CD4-positive, alpha-beta T cell treated with Interleukin-21 for 1 hour (primary cell): ENCODE measurements at places on chromosomes 2 and 18.
A peak's percentile ranks its signal among the peaks of the same experiment; 100 is the strongest.

DNA sequence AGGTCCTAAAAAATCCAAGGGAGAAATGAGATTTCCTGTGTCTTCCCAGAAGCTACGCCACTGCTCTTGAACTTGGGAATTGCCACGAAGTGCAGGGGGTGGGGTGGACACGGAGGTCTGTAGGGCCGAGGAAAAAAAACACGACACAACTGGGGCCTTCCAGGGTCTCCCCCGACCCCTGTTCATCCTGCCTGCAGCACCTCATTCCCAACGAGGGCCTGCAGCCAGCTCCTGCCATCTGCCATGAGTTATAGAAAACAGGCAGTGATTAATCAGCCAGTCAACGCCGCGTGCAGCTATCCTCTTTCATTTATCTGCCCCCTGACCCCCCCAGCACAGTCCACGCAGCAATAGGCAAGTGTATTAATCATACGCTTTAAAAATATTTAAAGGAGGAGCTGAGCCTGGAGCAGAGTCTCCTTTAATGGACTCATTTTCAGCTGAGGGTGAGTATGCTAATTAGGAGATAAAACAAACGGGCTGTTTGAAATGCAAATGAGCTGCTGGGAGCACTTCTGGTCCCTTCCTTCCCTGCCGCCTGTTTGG is 209.9 kb downstream of the TFCP2L1 start:
- DNase-seq: no peak

- no peak for DNase-seq
Measured at GRCh38 chr2:218713922-218714321, 3.3 kb downstream of the TTLL4 start.

GRCh38 chr2:72583376-72583775 is 242.5 kb downstream of the EXOC6B start:
- DNase-seq: no peak

- no peak for DNase-seq
Measured at GRCh38 chr2:61769093-61769675, 84.7 kb downstream of the FAM161A start.

DNA sequence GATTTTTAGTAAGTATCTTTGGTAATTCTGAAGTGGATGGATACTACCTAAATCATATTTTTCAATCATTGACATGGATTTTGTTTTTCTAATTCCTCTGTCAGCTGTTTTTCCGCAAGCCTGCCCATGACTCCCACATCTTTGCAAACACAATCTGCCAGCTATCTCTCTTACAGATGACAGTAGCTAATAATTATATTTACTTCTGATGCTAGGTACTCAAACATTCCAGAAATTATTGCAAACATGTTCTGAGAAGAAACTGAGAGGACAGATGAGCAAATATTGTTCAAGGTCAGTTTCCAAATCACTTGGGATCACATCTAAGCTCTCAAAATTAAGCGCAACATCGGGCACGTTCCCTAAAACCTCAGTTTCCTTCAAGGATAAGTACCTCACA is 270.0 kb upstream of the CDH19 start:
- DNase-seq: no peak

- DNase-seq: no peak
Measured at GRCh38 chr2:86556508-86556907, 6.7 kb downstream of the CHMP3 start.

GRCh38 chr2:7905756-7906155 is 776.1 kb upstream of the ID2 start:
- DNase-seq: no peak

DNA sequence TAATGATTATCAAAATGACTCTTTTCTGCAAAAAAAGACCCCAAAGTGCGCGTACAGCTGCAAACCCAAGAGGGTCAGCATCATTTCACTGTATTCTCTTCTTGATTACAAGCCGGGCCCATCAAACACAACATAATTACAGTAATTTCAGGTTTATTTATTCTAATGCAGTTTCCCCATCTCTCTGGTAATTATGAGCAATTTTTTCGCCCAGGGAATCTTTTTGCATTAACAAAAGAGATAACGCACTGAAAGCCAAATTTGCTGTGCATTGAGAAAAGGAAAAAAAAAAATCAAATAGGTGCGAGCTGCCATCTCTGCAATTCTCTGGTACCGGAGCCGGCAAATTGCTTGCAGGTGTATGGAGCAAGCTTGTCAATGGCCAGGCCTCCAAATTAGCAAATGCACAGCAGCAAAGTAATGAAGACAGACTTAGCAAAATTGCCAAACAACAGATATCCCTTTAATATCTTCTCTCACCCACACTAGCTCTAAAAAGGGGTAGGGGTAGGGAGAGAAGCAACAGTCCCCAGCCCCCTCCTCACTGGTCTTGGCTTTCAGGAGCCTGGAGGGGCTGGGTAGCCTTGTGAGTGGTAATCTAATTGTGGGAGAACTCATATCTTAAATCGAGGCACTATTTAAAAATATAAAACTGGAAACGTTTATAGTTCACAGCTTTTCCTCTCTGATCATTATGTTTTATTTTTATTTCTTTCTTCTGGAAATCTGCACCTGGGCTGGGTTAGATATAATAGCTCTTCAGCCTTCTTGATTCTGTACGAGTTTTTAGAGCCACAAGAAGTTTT is 6.7 kb downstream of the DLX1 start:
- DNase-seq: no peak

- DNase-seq: no peak
Measured at GRCh38 chr2:224999321-224999720, 42.9 kb downstream of the DOCK10 start.

- DNase-seq: no peak
Measured at GRCh38 chr2:102486941-102487702, 14.1 kb downstream of the SLC9A4 start.

DNA sequence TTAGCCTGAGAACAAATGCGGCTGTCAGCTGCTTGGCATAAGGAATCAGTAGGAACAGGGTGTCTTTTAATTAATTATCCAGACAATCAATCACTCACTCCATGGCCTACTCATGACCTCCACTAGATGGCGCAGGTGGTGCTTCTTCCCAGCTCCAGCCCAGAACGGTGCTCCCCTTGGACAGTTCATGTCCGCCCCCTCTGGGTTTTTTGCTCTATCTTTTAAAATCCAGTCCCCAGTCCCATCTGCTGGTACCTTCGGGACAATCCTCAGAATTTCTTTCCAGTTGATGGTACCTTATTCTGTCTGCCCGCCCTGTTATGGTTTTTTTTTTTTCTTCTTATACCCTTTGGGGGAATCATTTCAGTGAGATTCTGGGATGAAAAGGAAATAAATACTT is 99.8 kb downstream of the CACNB4 start:
- DNase-seq: peak; percentile 43

GRCh38 chr2:105183555-105184323 is 57.8 kb upstream of the GPR45 start:
- no peak for DNase-seq

DNA sequence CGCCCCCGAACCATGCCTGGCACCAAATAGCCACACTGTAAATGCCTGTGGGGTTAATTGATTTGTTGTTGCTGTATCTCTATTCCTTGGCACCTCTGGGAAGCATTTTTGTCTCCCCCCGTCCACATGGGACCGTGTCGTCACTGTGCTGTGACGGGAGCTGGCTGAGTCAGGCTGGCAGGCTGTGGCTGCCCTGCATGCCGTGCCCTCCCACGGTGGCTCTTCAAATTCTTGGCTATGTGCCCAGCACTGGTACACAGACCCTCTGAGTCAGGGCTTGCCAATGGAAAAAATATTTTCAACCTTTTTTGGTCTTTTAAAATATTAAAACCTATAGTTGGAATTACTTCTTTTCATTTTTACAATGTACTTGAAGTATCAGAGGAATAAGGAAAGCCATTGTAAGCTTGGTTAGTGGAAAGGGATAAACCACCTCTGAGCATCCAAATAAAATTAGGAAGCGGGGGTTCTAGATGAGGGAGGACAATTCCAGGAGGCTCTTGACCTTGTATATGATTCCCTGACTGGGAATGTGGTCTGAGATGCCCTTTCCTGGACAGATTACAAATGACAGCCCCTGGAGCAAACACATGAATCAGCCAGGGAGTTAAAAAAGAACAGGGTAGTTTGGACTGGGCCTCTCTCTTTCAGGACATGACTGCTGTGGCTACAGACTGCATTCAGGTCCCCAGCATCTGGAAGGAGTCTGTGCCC is 59.4 kb downstream of the DGKD start:
- peak; percentile 54 for DNase-seq

- DNase-seq: no peak
Measured at GRCh38 chr18:36724169-36724568, 104.6 kb downstream of the TPGS2 start.
